ENCODE measurements at places on chromosomes 6 and 20. TPM values are rescaled to one million over a fixed set of nuclear protein-coding genes. Genes with fewer than 3 reads are reported as not detected.

DOK5 gene
- 26.3 TPM for total RNA-seq

UNC93A gene
- total RNA-seq: not detected

LY6G6D gene
- not detected for total RNA-seq

IL20RA gene
- 0.32 TPM for total RNA-seq

DNA sequence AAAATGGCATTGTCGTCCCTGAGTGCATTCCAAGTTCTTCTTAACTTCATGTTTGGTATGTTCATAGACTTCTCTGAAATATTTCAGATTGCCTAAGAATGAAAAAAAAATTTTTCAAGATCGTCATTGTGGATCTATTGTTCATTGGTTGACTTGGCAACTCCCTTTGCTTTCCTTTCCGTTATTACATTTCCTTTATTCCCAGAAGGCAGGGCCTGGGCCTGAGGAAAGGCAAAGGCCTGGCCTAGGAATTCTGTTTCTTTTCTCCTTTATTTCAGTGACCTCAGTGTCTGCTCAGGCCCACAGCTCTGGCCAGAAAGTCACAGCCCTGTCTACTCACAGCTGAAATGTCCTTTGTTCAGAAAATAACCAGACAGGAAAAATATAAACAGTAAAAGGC lies 401.6 kb upstream of the PLCB4 start:
- DNase-seq: no peak

- DNase-seq: no peak
These were observed 53.4 kb downstream of the MYLK4 start for GRCh38 chr6:2697291-2697690.

- DNase-seq: no peak
These were observed 406.8 kb upstream of the SULF2 start for GRCh38 chr20:48192109-48192508.

- DNase-seq: no peak
These were observed 19.5 kb upstream of the FAM8A1 start for GRCh38 chr6:17580518-17581048.

DNA sequence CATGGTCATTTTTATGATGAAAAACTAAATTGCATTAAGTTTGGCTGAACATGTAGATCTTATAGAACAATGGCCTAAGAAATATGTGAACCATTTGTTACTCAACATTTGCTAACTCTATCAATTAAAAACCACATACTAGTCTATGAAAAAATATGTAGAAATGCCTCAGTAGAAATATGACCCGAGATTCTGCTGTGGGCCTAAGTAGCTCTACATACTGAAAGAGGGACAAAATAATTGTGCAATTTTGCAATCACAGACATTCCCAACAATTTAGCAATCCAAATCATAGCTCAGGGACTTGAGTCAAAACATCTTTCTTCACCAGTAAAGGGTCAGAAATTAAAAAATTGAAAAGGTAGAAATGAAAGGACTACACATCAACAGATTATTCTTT lies 619.0 kb downstream of the FRK start:
- no peak for DNase-seq
